Stimulated activated CD4-positive, alpha-beta T cell treated with anti-CD3 and anti-CD28 coated beads, Interleukin-1b, Interleukin-23, amount 100 ng/mL, for 1 hour (primary cell): ENCODE measurements at places on chromosomes 11 and 22.

DNA sequence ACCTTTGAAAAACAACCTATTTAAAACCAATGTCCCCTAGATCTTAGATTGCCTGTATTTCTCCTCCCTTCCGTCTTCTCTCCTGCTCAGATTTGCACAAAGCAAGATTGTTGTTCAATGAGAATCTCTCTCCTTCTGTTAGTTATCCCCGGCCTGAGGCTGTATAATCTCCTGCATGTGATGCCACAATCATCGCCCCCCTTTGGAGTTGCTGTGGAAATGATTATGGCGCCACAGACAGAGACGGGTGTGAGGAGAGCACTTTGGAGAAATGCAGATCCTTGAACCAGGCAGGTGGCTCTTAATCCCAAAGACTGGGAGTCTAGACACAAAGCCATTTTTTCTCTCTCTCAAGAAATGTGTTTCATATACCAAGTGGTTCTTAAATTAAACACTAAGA, 941.3 kb downstream of the OPCML start:
- DNase-seq, result no peak

- DNase-seq, result no peak
These were observed 746.2 kb downstream of the NELL1 start for GRCh38 chr11:21415606-21416005.

DNA sequence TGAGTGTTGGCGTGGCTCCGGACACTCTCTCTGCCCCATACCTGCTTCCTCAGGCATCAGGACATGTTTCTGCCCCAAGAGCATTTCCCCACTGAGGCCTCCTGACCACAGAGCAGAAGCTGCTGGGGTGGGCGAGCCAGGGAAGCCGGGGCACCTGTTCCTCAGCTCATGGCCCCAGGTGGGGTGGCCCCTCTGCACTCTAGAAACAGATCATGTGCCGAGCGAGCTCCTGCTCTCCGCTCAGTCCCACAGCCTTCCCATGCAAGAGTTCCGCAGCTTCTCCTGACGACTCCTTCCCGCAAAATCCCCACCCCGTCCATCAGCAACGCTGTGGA, 22.4 kb upstream of the PANX2 start:
- no peak for DNase-seq

- DNase-seq, result no peak
These were observed 36.6 kb downstream of the GAS2 start for GRCh38 chr11:22703040-22703439.

- DNase-seq, result peak; percentile 65
These were observed 3.9 kb upstream of the RNF215 start for GRCh38 chr22:30390974-30391691.
